Stimulated activated CD4-positive, alpha-beta T cell treated with anti-CD3 and anti-CD28 coated beads, TNF-alpha, amount 100 ng/mL, for 1 hour (primary cell): ENCODE measurements at places on chromosomes 4 and X.

GRCh38 chr4:151719956-151720334 lies 40.9 kb downstream of the GATB start:
- DNase-seq: no peak

- DNase-seq: no peak
Measured at GRCh38 chrX:140360284-140360683, 144.6 kb downstream of the SOX3 start.

- DNase-seq: no peak
Measured at GRCh38 chr4:123836851-123837595, 440.4 kb downstream of the SPRY1 start.

GRCh38 chr4:151876381-151876988 lies 115.7 kb upstream of the GATB start:
- no peak for DNase-seq

DNA sequence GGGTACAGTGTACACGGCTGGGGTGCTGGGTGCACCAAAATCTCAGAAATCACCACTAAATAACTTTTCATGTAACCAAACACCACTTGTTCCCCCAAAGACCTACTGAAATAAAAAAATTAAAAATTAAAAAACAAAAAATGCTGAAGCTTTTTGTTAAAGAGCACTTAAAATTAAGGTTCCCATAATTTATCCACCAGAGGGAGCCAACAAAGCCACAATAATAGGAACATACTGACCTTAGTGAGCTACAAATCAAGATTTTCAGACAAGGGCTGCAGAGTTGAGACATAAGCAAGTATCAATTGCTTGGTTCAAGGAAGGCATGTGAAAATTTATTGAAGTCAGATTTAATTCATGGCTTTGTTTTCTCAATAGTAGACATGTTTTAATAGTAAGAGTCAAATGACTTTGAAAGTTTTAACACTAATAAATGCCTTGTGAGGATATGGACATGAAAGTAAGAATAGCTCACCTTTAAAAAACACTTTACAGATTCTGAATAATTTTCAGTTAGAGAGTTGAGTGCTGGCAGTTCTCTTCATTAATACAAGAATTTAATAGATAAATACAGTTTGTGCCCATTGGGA lies 43.0 kb upstream of the SCOC start:
- no peak for DNase-seq

- no peak for DNase-seq
Measured at GRCh38 chrX:76977452-76977851, 469.7 kb upstream of the FGF16 start.

DNA sequence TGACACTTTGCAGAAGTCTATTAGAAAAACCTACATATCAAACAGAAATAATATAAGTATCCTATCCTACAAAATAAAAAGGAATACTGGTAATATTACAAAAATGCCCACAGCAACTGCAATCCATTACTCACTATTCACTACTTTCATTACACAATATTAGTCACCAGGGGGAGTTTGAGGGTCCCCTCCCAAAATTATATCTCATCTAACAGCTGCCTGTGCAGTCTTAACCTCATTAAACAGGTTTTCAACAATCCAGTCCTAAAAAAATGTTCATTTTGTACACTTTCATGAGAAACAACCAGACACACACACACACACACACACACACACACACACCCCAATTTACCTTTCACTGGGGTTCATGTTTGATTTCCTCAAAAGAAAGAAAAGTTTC lies 2.9 kb downstream of the CLOCK start:
- no peak for DNase-seq

- DNase-seq: no peak
Measured at GRCh38 chr4:140141210-140141835, 12.7 kb downstream of the MAML3 start.

GRCh38 chr4:81773557-81773956 lies 301.9 kb upstream of the RASGEF1B start:
- no peak for DNase-seq

GRCh38 chr4:176782794-176783193 lies 9.9 kb downstream of the VEGFC start:
- no peak for DNase-seq

GRCh38 chr4:186765138-186765537 lies 41.5 kb upstream of the FAT1 start:
- no peak for DNase-seq

- no peak for DNase-seq
Measured at GRCh38 chr4:81635739-81636138, 164.0 kb upstream of the RASGEF1B start.

DNA sequence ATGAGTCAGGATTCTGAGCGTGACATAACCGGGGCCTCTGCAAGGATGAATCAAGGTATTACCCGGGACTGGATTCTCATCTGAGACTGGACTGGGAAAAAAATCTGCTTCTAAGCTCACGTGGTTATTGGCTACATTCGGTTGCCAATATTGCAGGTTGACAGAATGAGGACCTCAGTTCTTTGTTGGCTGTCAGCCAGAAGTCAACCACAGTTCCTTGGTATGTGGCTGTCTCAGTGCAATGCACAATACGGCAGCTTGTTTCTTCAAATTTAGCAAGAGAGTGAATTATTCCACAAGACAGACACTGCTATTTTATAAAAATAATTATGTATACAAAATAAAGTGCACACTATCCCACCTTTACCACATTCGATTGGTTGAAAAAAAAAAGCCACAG lies 424.2 kb downstream of the KLHL4 start:
- DNase-seq: no peak

- no peak for DNase-seq
Measured at GRCh38 chr4:10879411-10880110, 195.0 kb upstream of the CLNK start.

DNA sequence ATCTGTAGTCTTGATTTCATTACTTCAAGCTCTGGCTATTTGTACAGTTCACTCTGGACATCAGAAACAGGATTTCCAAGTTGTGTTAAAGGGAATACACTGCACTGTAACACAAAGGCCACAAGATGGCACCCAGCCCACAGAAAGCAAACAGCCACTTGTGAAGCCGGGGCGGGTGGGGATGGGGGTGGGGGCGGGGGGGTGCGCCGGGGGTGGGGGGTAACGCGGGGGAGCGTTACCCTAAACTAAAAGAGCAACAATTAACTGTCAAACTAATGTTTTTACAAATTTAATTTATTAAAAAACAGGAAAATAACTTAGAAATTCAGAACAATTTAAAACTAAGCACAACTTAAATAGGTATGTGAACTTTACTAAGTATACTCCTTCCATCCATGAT lies 27.3 kb downstream of the PRDX4 start:
- DNase-seq: no peak

DNA sequence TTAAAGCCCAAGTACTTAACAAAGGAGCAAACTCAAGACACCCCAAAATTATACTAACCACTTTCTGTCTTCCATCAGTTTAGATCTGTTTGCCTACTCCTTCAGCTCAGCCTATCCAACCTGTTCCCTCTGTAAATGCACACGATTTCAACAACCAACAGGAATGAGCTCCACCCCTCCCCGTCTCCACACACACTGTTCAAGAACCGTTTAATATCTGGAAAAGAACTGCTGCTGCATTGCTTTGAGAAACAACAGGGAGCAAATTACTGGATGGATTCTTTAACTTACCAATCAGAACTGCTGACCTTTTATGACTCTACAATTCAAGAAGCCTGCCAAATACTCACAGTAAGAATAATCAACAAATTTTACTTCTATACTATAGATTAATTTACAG lies 87.0 kb downstream of the FBXW7 start:
- DNase-seq: no peak

DNA sequence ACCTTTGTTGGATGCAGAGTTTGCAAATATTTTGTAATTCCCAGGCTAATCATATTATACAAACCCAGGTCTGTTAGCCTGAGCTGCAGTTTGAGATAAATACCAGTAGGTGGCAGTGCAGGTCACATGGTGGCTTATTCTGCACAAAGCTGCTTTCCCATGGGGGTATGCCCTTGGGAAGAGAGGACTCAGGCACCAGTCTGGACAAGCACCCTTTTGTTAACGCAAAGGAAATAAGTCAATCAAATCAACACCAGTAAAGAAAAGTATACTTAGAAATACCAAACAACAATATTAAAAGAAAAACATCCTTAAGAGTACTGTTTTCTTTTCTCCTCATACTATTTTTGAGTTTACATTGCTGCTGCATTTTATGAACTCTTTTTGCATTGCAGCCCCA lies 389.0 kb upstream of the ZFP42 start:
- DNase-seq: no peak

GRCh38 chr4:25632135-25632534 lies 23.5 kb upstream of the SLC34A2 start:
- DNase-seq: no peak

GRCh38 chrX:45667666-45668065 lies 467.0 kb upstream of the DIPK2B start:
- no peak for DNase-seq

GRCh38 chr4:81723927-81724587 lies 252.3 kb upstream of the RASGEF1B start:
- no peak for DNase-seq

DNA sequence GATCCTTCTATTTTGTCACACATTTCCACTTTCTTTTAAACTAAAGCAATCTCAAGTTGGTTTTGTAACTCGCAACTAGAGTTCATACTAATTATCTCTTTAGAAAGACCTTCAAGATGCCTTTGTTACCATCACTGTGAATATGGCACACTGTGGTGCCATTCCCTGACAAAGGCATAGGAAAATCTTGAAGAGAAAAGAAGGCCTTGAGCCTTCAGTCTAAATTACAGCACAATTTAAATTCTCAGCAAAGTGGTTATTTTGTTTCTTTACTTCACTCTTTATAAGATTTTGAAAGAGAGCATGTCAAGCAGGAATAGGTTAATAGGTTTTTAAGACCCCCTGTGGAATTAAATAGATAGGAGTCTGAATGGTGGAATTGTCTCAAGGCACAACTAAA lies 89.0 kb upstream of the BANK1 start:
- no peak for DNase-seq

DNA sequence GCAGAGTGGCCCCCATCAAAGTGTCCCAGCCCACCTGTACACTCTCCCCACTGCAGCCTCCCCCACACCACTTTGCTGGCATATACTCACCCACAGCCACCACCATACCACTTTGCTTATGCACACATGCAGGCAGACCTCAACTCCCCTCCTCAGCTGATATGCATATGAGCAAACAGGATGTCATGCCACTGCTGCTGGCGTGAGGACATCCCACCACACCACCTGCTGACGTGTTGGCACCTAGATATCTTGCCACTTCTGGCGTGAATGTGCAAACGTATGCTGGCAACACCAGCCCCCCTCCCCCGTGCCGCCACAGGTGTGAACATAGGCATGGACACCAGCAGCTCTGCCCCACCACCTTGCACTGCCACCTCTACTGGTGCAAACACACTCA lies 22.4 kb upstream of the MAGEA8 start:
- DNase-seq: no peak

- no peak for DNase-seq
Measured at GRCh38 chrX:14476205-14476604, 53.1 kb upstream of the GLRA2 start.

- no peak for DNase-seq
Measured at GRCh38 chrX:133640161-133641015, 225.1 kb upstream of the GPC4 start.

DNA sequence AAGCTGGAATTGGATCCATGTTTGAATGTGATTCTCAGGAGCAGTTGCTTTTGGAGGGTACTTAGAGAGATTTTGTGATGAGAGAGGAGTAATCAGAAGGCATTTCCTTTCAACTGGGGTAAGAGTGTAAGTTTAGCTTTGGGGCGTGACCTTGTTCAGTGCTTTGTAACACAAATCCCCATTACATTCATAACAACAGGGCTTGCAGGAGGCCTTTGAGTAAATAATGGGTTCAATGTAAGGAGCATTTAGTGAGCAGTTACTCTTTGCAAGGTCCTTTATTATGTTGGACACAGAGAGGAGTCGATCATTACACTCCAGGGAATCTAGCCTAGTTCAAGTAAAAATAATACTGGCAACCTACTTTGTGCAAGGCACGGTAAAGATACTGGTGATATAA lies 74.0 kb upstream of the AFF2 start:
- DNase-seq: no peak

GRCh38 chrX:131306601-131307000 lies 17.5 kb upstream of the IGSF1 start:
- no peak for DNase-seq

DNA sequence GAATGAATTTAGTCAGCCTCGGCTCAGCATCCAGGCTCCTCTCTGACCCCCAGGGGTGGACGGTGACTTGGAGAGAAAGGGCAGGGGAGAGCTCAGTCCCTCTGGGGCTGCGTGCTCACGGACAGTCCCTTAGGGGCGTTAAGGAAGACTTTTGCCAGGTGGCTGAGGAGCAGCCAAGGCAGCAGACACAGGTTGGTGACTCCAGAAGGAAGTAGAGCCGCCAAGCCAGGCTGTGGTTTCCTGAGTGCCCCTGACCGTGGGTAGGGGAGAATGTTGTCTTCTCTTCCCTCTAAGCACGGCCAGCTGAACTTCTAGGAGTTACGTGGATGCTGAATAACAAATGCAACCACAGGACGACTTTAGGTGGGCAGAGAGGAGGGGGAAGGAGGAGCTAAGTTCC lies 91.0 kb upstream of the MTM1 start:
- DNase-seq: no peak

DNA sequence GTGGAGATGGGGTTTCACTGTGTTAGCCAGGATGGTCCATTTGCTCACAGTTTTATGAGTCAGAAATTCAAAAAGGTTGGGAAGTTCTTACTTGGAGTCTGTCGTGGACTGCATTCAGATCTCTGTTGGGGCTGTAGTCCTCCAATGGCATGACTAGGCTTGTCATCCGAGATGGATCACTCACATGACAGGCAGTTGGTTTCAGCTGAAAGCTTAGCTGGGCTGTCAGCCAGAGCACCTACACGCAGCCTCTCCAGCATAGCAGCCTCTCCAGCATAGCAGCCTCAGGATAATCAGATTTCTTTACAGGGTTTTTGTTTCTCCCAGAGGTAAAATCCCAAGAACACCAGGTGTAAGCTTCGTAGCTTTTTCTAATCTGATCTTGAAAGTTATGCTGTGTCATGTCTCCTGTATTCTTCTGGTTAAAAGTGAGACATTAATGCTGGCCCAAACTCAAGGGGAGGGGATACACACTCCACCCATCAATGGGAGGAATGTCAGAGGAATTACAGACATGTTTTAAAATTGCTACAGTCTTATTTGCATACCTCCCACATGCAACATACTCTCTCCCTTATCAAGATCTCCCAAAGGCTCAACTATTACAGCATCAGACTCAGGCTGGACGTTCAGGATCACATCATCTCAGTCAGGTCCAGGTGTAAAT lies 31.6 kb upstream of the SOD3 start:
- DNase-seq: no peak

- no peak for DNase-seq
Measured at GRCh38 chr4:184857441-184858121, 31.8 kb upstream of the ACSL1 start.

DNA sequence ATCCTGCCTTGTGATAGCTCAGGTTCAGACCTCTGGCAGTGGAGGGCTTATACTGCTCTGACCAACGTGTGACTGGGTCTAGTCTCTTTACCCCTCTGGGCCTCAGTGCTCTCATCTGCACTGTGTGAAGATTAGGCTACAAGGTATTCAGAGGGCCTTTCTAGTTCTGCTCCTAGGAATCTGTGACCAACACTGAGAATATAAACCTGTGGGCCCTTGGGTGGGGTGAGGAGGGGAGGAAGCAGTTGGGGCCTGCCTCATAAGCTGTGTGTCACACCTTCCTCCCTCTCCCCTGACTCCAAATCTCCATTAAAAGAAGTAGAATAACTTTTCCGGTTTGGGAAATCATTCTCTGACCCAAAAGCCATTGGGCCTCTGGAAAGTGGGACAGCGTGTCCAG lies 66.3 kb upstream of the MSN start:
- DNase-seq: no peak
